Left ventricle myocardium inferior (tissue), 1 donor: ENCODE measurements at places on chromosomes 2 and 18.

- no peaks in the 10 kb centered on the region for H3K27me3 ChIP-seq
- DNase-seq = no peak
- no peaks in the 10 kb centered on the region for H3K4me1 ChIP-seq
- H3K27ac ChIP-seq = no peak overlapping the region
- H3K4me3 ChIP-seq = no peak overlapping the region
- peaks cover 18% of the 10 kb centered on the region for H3K36me3 ChIP-seq
These were observed 35.1 kb downstream of the KCNJ13 start for GRCh38 chr2:232741294-232741693.

GRCh38 chr2:126765395-126765794 is 109.4 kb downstream of the GYPC start:
- H3K4me3 ChIP-seq = no peak overlapping the region
- no peaks in the 10 kb centered on the region for H3K4me1 ChIP-seq
- DNase-seq = no peak
- no peaks in the 10 kb centered on the region for H3K36me3 ChIP-seq

DNA sequence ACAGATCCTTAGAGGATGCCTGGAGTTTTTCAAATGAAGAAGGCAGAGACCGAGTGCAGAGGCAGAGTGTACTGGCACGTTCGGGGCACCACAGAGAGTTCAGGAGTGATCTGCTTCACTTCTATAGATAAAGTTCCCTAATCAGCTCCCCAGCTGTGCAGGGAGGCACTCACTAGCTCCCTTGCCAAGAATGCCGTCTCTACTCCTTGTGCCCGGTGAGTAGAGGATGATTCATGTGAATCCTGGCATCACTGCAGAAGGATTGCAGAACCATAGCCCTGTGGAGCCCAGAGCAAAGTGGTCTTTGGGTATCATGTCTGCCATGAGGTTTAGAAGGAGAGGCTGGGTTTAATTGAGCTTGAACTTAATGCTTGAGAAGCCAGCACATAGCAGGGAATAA is 510.1 kb upstream of the RAB6C start:
- DNase-seq = no peak
- H3K4me1 ChIP-seq = no peaks in the 10 kb centered on the region
- no peak overlapping the region for H3K27ac ChIP-seq
- no peak overlapping the region for H3K4me3 ChIP-seq

DNA sequence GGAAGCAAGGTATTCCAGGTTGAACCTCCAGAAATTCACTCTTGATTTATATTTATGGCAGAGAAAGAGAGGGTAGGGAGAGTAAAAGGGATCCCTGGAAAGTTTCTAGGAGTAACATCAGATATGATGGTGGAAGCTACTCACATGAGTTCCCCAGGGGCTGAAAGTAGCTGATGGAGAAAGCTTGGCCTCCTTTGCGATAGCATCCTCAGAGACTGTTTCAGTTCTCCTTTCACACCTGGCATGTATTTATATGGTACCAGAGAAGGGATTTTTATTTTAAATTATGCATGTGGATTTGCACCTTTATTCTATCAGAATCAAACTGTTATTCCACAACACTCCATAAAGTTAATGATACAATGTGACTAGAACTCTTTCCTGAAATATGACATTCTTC is 126.3 kb upstream of the OSR1 start:
- H3K27me3 ChIP-seq = no peaks in the 10 kb centered on the region
- H3K4me3 ChIP-seq = no peak overlapping the region
- no peaks in the 10 kb centered on the region for H3K4me1 ChIP-seq
- no peak for DNase-seq

DNA sequence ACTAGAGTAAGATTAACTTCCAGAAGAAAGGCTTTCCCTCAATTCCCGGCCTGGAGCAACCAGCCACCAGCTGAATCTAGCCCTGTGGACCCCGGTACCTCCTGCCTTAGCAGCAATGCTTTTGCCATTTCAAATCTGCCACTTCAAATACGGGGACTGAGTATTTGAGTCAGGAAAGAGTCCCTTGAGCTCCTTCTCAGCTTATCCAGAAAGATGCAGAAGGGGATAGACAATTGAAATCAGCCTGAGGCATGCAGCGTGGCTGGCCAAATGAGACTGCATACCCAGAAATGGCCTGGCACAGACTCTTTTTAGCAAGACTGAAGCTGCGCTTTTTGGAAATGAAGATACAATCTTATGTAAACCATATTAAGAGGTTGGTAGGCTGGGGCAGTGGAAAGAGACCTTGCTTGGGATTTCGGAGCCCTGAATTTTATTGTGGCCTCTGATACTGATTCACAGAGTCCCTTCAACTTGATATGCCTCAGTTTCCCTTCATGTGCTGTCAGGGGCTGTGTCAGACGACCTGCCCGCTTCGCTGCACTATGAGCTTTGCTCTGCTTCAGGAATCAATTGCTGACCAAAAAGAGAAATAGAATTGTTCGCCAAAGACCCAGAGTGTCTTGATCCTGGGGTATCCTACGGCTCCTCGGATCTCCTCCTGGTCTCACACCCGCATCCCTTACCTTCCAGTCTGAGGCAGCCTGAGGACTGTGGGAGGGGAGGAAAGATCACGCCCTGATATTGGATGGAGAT is 1.0 kb downstream of the MATN3 start:
- no peak for DNase-seq
- no peaks in the 10 kb centered on the region for H3K36me3 ChIP-seq
- H3K27ac ChIP-seq = no peak overlapping the region
- peaks cover 16% of the 10 kb centered on the region for H3K4me1 ChIP-seq
- peaks cover 54% of the 10 kb centered on the region for H3K27me3 ChIP-seq

DNA sequence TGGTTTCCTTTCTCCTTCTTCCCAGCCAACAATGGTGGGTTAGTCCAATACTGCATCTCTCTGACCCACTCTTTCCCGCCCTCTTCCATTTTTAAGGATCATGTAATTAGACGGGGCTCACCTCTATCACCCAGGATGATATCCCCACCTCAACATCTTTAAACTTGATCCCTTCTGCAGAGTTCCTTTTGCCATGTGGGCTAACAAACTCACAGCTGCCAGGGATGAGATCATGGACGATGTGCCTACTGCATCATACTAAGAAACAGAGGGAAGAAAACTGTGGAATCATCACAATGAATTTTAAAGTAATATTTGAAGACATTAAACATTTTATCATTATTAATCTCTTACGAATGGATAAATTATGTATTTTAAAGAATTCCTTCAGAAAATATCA is 183.5 kb downstream of the RDH14 start:
- no peaks in the 10 kb centered on the region for H3K36me3 ChIP-seq
- DNase-seq = no peak
- H3K27me3 ChIP-seq = peaks cover 16% of the 10 kb centered on the region
- H3K27ac ChIP-seq = no peak overlapping the region

DNA sequence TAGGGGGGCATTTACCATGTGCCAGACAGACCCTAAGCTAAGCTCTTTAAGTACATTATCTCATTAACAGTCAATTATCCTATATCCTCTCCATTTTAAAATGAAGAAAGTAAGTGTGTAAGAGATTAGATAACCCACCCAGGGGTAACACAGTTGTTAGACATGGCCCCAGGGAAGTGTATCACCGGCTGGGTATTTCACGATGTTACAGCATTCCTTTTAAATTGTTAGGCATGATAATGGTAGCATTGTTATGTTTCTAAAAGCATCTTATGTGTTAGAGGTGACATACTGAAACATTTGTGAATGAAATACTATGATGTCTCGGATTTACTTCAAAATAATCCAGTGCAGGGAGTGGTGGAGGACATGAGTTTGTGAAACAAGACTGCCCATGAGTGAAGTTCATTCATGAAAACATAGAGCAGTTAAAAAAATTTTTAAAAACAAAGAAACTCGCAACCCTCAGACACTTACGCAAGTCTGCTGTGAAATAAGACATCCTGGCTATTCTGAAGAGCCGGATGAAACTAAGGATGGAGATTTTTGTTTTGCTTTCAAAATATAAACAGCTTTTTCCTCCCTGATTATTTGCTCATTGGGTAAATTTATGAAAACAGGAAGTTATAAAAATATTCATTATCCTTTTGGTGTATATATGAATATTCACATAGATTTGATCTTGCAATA is 54.9 kb downstream of the IL1RL2 start:
- peaks cover 7% of the 10 kb centered on the region for H3K27me3 ChIP-seq
- no peak for DNase-seq
- no peaks in the 10 kb centered on the region for H3K36me3 ChIP-seq
- H3K27ac ChIP-seq = no peak overlapping the region
- no peak overlapping the region for H3K4me3 ChIP-seq

- H3K36me3 ChIP-seq = no peaks in the 10 kb centered on the region
- DNase-seq = no peak
- H3K4me3 ChIP-seq = no peak overlapping the region
- H3K4me1 ChIP-seq = peaks cover 9% of the 10 kb centered on the region
- H3K27ac ChIP-seq = no peak overlapping the region
- H3K27me3 ChIP-seq = no peaks in the 10 kb centered on the region
These were observed 19.0 kb upstream of the EML4 start for GRCh38 chr2:42150159-42150558.

DNA sequence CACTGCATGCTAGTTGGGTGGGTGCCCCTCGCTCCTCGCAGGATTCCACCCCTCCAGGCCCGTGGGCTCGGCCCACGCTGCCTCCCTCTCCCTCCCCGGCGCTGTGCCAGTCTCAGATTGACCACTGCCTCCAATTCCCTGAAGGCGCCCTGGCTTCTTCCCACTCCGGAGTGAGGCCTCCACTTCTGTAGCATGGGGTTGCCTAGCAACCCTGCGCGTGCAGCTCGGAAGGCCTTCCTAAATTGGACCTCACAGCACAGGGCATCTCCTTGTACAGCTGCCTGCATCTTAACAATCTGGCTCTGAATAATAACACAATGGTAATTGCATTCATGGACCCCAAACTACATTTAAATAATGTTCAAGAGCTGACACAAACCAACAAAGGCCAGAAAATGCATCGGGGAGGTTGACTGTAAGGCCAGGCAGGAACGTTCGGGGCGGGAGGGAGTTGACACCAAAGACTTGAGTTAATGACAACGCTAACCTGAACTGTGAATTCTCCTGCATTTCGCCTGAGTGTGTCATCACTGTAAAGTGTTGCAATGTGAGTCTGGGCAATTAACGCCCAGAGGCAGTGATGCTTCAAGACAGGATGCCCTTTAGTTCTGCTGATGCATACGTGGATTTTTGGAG is 222.9 kb downstream of the ZBTB7C start:
- H3K36me3 ChIP-seq = no peaks in the 10 kb centered on the region
- DNase-seq = no peak
- H3K4me1 ChIP-seq = peaks cover 7% of the 10 kb centered on the region
- H3K4me3 ChIP-seq = no peak overlapping the region
- H3K27ac ChIP-seq = peak overlapping the region; percentile 51
- H3K27me3 ChIP-seq = no peaks in the 10 kb centered on the region

DNA sequence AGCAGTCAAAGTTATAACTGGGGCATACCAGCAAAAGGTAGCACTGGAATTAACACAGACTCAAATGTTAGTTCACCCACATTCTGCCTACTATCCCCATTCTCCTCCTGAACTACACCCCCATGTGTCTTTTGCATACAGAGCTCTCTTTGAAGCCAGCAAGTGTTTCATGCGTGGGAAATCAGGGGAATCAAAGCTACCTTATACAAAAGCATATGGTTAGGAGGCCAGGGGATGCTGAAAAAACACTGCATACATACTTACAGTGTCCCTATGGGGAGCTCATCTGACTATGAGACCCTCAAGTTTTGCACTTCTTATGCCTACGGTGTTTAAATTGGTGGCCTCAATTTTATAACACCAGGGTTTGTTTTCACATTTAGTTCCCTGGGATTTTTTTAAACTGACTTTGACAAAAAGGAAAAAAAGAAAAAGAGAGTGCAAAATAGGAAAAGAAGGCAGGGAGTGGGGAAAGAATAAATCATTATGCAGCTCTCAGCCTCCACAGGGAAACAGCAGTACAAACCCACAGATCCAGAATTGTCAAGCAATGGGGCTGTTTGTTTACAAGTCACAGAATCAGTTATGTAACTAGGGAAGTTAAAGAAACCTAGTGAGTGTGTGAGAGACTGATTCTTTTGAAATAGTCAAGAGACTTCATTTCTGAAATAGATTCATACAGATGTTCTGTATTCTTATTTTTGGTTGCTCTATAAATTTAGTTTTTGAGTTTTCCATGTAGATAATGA is 20.1 kb upstream of the PPP3R1 start:
- H3K27me3 ChIP-seq = no peaks in the 10 kb centered on the region
- H3K4me3 ChIP-seq = no peak overlapping the region
- DNase-seq = no peak
- no peak overlapping the region for H3K27ac ChIP-seq
- H3K4me1 ChIP-seq = peaks cover 4% of the 10 kb centered on the region

- H3K4me3 ChIP-seq = peak overlapping the region; percentile 29
- peak overlapping the region; percentile 58 for H3K27ac ChIP-seq
- no peak for DNase-seq
These were observed 16.3 kb downstream of the ANKRD44 start for GRCh38 chr2:197294260-197294659.

- no peaks in the 10 kb centered on the region for H3K27me3 ChIP-seq
- no peaks in the 10 kb centered on the region for H3K36me3 ChIP-seq
- peaks cover 34% of the 10 kb centered on the region for H3K4me1 ChIP-seq
- peak overlapping the region; percentile 57 for H3K27ac ChIP-seq
- H3K4me3 ChIP-seq = peak overlapping the region; percentile 63
These were observed 187.6 kb downstream of the ZNF521 start for GRCh38 chr18:25164211-25164847.

DNA sequence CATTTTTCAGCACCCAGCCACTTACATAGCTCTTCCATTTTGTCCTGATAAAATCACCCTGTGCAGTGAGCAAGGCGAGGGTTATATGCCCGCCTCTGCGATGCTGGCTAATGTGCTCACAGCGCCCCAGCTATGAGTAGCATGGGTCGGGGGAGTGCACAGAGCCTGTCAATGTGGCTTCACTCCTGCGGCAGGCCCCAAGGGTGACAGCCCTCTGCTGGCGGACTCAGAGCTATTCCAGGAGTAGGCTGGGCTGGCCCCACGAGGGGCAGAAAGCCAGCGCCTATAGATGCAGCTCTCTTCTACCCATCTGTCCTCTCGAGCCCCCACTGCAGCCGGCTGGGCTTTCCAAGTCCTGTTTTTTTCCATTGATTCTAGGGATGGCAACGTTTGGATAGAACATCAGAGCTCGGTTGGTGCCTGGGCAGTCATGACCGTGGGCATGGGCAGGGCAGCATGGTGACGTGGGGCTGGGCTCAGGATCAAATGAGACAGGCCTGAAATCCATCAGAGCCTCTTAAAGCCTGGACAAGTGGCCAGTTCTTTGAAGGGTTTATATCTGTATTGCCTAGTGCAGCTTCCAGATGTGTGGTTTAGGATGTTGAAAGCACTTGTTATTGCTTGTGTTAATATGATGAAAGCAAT is 134.7 kb downstream of the MCFD2 start:
- DNase-seq = peak; percentile 45
- peak overlapping the region; percentile 78 for H3K27ac ChIP-seq
- H3K36me3 ChIP-seq = no peaks in the 10 kb centered on the region
- no peaks in the 10 kb centered on the region for H3K27me3 ChIP-seq
- H3K4me3 ChIP-seq = no peak overlapping the region

GRCh38 chr18:23181547-23181946 is 46.3 kb downstream of the CABLES1 start:
- H3K4me1 ChIP-seq = peaks cover 12% of the 10 kb centered on the region
- no peaks in the 10 kb centered on the region for H3K36me3 ChIP-seq
